ENCODE measurements at places on chromosomes 16 and 17.

DNA sequence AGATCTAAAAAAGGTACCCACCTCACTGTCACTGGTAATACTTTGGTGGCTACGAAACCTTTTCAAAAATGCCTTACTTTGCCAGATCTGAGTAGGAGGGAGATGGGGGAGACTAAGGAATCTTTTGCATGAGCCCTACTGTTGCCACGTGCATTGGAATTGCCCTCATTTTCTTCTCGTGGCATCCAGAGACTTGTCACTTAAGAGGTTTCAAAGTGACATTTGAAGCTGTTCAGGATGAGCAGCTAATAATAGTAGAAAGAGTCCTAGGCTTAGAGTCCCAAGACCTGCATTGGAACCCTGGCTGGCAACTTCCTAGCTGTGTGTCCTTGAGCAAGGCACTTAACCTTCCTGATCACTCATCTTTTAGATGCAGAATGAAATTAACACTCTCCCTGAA, 43.5 kb downstream of the GPRC5B start:
- no peak for DNase-seq

- DNase-seq = no peak
Observed at GRCh38 chr16:78718141-78718540, 618.7 kb downstream of the WWOX start.

- DNase-seq = no peak
Observed at GRCh38 chr17:50027881-50028735, 27.8 kb upstream of the ITGA3 start.

GRCh38 chr16:1333854-1334700, 632 bp downstream of the BAIAP3 start:
- DNase-seq = no peak

GRCh38 chr17:49973271-49973615, 4.3 kb downstream of the DLX4 start:
- no peak for DNase-seq

DNA sequence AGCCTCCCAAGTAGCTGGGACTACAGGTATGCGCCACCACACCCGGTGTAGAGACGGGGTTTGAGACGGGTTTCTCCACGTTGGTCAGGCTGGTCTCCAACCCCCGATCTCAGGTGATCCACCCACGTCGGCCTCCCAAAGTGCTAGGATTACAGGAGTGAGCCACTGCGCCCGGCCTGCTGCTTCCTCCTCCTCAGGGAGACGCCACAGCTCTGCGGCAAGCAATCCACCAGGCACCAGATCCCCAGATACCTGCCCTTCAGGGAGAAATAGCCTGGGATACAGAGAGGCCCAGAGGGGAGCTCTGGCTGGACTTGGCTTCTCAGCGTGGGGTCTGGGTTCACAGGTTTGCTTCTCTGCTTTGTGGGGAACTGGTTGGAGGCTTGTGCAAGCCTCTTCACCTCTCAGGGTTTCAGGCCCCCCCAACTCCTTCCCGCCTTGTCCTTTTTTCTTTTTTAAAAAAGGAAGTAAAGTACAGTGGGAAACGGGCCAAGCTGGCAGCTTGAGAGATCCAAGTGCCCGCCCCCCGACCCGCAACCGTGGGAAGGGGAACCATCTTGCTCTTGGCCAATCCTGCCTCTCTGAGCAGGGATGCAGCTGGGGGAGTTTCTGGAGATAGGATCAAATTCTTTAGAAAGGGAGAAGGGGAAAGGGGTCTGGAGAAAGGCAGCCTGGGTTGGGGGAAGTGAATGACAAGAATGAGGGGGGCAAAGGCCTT, 2.6 kb upstream of the SPHK1 start:
- no peak for DNase-seq

All from activated CD4-positive, alpha-beta T cell treated with anti-CD3 and anti-CD28 coated beads for 48 hours (primary cell).